ENCODE measurements at places on chromosomes 16 and 17.

GRCh38 chr16:79609861-79610260 is 9.3 kb upstream of the MAF start:
- no peak for DNase-seq

DNA sequence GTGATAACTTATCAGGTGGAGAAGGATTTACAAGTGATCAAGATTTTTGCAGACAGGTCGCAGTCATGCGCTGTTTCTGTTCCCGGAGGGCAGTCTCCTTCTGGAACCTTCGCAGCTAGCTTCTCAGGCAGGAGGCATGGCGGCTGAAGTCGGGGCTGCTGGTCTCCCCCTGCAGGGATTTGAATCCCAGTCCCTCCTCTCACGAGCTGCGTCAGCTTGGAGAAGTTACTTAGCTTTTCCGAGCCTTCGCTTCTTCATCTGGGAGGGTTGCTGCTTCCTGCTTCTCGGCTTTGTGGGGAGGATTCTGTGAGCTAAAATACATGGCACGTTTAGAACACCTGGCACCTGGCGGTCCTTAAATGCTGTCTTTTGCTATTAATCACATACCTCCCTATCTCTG is 287.8 kb upstream of the FOXF1 start:
- no peak for DNase-seq

DNA sequence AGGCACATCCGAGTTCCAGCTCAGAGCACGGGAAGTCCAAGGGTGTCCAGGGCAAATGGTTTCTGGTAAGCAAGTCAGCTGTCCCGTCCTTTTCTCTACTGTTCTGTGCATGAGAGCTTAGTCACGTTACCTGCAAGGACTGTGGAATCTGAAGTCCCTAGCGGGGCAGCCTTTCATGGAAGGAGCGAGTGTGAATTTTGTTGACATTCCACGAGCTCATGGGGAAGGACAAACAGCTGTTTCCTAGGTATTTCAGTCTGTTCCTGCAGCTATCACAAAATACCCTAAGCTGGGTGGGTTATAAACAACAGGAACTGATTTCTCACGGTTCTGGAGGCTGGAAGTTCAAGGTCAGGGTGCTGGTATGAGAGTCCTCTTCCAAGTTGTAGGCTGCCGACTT is 109.2 kb downstream of the SDR42E1 start:
- no peak for DNase-seq

DNA sequence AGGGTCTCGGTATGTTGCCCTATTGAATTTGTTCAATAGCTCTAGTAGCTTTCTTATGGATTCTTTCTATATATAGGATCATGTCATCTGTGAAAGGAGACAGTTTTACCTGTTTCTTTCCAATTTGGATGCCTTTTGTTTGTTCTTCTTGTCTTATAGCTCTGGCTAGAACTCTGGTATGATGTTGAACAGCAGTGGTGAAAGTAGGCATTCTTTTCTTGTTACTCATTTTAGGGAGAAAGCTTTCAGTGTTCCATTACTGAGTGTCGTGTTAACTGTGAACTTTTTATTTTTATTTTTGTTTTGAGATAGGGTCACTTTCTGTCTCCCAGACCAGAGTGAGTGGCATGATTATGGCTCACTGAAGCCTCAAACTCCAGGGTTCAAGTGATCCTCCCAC is 21.2 kb downstream of the EFCAB5 start:
- no peak for DNase-seq

- DNase-seq = no peak
These were observed 26.8 kb downstream of the GNA13 start for GRCh38 chr17:65029605-65030336.
